Hindlimb muscle (tissue), 1 donor: ENCODE measurements at places on chromosomes 12 and 14.

- no peak for DNase-seq
Observed at GRCh38 chr12:94247246-94247645, 98.9 kb downstream of the PLXNC1 start.

DNA sequence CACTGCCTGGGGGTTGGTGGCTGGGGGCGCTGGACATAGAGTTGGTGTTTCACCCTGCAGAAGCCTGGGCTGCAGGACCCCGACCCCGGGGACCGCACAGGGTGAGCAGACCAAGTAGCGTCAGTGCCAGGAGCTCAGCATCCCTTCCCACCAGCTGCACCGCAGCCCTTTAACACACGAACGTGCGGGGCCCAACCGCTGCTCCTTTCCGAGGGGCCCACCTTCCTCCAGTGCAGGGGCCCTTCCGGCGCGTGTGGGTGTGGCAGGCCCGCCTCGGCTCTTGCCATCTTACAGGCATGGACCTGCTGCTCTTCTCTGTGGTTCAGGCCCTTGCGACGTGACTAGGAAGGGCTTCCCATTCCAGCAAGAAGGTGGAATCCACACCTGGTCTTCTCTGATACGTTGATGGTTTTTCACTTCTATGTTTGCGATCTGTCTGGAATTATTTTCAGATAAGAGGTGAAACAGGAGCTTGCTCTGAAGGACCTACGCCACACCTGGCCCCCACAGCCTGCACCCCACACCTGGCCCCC is 47.8 kb downstream of the LRCOL1 start:
- no peak for DNase-seq

DNA sequence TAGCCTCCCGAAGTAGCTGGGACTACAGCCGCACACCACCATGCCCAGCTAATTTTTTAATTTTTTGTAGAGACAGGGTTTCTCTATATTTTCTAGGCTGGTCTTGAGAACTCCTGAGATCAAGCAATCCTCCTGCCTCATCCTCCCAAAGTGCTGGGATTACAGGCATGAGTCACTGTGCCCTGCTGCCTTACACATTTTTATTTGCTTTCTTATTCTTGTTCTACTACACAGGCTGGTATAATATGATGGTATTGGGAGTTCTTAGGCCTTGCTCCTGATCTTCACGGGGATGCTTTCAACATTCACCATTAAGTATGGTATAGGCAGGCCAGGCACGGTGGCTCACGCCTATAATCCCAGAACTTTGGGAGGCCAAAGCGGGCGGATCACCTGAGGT is 21.2 kb downstream of the DGLUCY start:
- no peak for DNase-seq

DNA sequence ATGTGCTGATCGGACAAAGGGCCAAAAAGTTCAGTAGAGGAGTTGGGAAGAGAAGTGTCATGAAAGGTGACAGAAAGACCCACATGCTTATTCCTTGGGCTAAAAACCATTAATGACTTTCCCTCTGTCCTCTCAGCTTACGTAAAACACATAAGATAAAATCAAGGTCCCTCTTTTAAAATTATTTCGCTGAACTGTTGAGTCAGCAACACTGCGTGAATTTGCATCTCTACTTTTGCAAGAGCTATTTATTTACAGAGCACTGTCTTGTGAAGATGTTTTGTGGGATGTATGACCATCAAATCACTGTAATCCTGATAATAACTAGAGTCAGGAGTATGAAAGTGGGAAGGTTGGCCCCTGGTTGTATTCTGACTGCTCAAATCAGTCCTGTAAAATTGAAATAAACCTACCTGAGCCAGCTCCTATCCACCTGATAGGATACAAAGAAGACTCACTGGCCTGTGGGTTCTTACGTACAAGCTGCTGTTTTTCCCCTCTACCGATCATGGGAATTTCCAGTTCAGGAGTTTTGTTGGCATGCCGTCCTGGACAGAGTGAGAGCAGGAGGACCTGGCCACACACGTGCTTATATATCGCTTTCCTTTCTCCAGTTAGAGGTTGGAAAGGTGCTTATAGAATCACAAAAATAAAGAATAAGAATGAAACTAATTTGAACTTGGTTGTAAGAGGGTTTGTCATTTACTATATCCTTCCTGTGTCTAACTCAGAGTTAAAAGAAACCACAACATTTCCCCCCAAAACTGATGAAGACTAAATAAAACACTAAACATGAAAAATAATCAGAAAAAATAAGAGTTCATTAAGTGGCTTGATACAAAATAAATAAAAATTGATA is 42.9 kb downstream of the IFNG-AS1 start:
- DNase-seq, result no peak

GRCh38 chr12:43180242-43180641 is 371.8 kb downstream of the ADAMTS20 start:
- no peak for DNase-seq

DNA sequence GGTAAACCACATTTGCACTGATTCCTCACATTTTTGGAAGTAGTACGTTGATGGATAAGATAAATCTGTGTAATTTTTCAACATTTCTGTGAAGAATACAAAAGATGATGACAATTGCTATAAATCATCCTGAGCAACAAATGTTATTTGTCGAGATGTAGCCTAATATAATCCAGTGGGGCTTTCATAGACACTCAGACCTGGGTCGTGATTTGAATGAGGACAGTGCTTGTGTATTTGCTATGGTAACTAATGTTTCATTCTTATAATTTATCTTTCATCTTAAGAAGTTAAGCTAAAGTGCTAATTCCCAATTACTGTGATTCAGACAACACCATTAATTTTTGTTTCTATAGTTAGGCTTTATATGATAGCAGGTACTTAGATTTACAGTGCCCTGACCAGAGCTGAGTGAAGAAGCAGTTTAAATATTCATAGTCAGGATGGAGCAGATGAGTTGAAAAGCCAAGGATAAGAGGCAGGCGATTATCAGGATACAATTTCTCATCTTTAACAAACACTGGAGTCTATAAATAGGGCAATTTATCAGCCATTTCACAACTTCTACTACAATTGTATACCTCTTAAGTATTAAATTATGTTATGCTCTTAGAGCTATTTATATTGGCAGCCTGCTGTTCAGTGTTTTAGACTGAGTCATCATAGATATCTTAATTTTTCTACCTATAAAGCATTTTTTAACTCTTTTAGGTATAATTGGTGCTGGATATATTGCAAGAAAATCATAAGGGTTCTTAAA is 359.9 kb downstream of the TRHDE start:
- DNase-seq, result no peak

- peak; percentile 23 for DNase-seq
Observed at GRCh38 chr12:95739561-95740313, 50.8 kb downstream of the NTN4 start.

- DNase-seq, result no peak
Observed at GRCh38 chr12:98644433-98644711, 216 bp downstream of the IKBIP start.

- no peak for DNase-seq
Observed at GRCh38 chr14:85471156-85471555, 58.8 kb upstream of the FLRT2 start.

DNA sequence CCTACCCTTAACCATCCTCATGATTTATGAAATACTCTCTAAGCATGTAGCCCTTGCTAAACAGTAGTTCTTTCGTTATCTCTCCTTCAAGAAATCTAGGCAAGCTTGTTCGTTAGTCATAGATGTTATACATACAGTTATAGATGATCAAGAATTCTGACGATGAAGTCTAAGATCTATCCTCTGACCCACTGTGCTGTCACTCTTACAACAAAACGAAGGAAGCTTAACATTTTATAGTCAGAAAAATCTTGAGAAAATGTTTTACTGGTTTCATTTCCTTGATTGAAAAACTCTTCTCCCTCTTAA is 68.9 kb downstream of the SPPL3 start:
- DNase-seq, result no peak

DNA sequence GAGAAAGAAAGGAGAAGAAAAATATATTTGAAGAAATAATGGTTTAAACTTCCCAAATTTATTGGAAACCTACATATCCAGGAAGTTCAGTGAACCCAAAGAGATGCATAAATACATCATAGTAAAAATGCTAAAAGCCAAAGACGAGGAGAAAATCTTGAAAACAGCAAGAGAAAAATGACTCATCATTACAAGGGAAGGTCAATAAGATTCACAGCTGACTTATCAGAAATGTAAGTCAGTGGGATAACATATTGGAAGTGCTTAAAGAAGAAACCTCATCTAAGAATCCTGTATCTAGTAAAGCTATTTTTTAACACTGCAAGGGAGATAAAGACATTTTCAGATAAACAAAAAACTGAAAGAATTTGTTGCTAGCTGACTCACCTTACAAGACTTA is 19.9 kb downstream of the RIC8B start:
- no peak for DNase-seq

DNA sequence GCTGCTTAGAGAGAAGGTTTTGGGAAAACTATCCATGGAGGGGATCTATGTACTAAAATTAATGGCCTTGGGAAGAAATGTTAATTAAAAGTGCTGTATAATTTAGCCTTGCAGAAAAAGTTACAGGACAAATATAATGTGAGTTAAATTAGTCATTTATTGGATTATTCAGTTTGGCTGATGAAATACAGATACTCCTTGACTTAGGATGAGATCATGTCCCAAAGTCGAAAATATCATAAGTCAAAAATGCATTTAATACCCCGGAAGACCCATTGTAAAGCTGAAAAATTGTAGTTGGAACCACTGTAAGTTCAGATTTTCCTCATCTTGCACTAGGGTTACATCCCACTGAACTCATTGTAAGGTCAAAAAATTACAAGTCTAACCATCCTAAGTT is 9.7 kb downstream of the RTRAF start:
- no peak for DNase-seq

DNA sequence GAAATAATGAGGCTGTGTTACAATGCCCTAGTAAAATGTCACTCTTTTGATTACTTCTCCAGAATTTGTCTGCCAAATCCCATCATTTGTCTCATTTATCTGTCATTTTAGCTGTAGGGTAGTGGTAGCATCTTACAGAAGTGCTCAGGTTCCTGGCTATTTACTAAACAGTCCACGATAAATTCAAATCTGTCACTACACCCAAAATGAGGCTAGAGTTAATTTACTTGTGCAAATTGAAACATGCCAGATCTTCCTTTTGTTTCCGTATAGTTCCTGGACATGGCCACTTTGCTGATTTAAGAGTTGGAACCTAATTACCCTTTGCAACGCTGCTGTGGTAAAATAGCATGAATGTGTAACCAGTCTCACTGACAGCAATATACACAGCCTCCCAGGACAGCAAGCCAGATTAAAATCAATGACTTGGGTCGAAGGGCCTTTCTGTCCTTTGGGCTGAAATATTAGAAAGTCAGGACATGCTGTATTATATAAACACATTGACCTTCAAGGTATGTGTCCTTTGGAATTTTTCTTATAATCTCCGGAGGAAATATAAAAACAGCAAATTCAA is 485.4 kb downstream of the MDGA2 start:
- no peak for DNase-seq

DNA sequence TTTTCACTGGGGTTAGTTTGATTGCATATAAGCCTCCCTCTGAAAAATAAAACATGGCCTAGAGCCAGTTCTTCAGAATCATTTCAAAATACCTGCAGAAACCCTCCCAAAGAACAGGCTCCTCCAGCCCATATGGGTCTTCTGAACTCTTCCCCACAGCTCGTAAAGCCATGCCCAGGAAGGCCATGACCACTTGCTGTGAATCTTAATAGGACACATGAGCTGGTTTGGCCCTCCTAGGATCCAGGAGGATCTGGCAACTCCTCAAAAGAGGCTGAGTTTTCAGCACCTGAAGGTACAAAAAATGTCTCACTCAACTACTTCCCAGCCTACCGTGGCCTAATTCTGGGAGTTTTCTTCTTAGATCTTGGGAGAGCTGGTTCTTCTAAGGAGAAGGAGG is 2.4 kb downstream of the MYBPC1 start:
- DNase-seq, result no peak

GRCh38 chr12:52255926-52256583 is 18.4 kb upstream of the KRT86 start:
- no peak for DNase-seq

DNA sequence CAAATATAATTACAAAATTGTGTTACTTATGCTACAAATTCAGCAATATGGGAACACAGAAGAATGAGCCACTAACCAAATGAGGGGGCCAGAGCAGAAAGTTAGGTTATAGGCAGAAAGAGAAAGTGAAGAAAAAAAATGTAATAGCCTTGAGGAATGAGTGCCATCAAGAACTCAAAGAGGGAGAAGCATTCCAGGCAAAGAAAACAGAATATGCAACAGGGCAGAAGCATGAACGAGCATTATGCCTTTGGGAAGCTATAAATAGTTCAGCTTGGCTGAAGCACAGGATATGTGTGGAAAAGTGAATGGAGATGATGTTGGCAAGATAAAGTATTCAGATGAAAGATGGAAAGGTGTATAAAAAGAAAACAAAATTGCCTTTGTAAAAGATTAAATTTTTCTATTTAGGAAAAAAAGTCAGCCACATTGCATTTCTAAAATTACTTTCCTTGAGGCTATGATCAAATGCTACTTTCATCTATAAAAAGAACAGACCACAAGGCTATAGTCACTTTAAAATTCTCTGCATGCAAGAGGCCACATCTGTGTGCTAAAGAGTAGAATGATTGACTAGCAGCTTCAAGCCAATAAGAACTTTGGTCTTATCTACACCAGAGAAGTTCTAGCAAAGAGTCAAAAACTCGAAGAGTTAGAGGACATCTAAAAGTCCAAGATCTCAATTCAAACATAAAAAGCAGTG is 193.6 kb upstream of the GARIN6 start:
- DNase-seq, result no peak

DNA sequence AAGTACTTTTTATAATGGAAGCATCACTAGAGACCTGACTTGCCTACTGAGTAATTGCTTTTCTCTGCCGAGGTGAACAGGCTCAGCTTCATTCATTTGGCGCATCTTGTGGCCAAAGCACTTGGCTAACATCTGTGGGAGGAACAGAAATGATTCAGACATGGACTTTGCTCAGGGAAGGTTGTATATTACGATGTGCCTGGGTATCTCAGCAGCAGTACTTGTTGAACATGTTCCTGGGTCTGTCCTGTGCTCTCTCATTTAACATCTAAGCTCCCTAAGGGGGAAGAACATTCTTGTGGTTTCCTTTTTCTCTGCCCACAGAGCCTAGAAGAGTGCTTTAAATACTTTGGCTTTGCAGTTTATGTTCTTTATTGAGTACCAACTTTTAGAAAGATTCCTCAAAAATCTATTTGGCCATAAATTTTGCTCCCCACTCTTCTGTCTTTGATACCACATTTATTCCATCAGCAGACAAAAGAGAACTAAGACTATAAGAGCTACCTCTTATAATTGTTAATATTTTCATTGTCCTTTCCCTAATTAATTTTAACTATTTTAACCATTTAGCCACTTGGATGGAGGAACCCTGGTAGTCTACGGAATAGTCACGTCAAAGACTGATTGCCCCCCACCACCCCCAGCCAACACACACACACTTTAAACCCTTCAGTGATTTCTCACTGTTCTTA is 101.2 kb upstream of the EGLN3 start:
- DNase-seq, result no peak

GRCh38 chr14:100350276-100350926 is 27.3 kb downstream of the SLC25A47 start:
- no peak for DNase-seq

- no peak for DNase-seq
Observed at GRCh38 chr12:44960856-44961255, 84.7 kb upstream of the NELL2 start.

GRCh38 chr14:65184032-65184764 is 81.9 kb upstream of the MAX start:
- DNase-seq, result no peak

GRCh38 chr14:49483268-49483667 is 102.9 kb downstream of the RPS29 start:
- DNase-seq, result no peak
